Activated CD8-positive, alpha-beta memory T cell treated with anti-CD3 and anti-CD28 coated beads, Interleukin-2, amount 50 U/mL, for 48 hours (primary cell): ENCODE measurements at places on chromosomes 7 and 10.

GRCh38 chr7:140455743-140456142 is 23.6 kb downstream of the MKRN1 start:
- DNase-seq = no peak

GRCh38 chr7:130793855-130794618 is 60.0 kb upstream of the KLF14 start:
- DNase-seq = no peak

DNA sequence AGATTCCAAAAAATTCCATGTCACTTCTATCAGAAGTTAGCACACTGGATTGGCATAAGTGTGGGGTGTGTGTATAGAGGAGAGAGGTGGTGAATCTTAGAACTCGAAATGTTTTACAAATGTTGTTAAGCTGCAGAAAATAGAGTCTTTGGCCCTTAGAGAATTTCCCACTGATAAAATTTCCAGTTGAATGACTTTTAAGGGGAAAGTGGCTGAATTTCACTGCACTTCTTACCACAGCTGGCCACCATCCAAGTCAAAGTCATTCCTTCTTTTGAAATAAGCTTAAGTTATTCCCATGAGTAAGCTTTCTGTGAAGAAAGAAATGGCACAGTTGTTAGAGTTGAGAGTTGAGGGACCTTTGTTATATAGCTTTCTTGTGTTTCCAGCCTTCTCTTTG is 13.9 kb downstream of the VCL start:
- no peak for DNase-seq

DNA sequence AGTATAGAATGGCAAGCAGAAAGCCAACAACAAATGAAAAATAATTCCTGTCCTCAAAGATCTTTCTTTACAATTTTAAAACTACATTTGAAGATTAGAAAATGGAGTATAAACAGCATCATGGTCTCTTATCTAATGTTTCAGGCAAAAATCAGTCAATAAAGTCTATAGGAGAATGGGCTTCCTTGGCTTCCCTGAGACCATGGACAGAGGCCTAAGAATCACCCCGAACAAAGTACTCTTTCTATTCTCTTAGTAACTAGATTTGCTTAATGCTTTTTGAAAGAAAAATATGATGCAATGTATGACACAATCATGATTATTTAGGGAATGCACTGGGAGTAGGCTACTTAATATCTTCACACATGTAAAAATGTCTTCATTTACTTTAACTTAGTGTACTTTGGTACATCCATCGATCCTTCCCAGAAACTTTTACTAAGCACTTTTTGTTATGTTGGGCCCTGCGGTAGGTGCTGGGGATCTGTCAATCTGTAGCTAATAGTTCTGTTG is 17.3 kb downstream of the GRM3 start:
- no peak for DNase-seq

DNA sequence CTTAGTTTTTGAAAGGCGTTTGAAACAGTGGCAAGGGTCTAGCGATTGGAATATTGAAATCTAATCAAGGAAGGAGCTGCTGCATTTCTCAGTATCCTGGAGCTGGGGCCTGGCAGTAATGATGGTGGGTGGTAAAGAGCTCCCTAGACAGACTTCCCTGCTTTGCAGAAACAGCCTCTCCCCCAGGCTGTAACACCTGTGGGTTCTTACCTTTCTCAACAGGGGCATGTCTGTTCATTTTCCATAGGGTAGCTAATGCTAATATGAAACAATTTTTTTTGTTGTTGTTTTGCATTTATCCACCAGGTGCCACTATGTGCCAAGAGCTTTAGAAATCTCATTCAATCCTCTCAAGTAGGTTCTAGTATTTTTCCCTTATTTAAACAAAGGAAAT is 345.5 kb downstream of the REEP3 start:
- DNase-seq = no peak

DNA sequence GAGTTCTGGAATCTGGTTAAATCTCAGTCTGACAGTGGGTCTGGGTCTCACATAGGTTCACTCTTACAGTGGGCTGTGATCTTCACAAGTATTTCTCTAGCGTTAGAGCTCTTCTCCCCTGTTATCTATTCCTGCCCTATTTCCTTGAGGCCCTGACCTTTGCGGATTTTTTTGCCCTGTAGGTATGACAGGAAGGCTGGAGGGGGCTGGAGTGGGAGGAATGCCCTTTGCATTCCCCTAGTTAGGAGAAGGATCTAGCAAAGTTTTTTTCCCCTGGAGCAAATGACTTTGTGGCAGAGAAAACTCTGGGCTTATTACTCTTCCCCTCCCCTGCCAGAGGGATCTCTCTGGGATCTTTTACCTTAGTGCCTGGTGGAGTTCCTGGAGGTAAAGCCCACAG is 49.2 kb downstream of the GALNT11 start:
- no peak for DNase-seq

DNA sequence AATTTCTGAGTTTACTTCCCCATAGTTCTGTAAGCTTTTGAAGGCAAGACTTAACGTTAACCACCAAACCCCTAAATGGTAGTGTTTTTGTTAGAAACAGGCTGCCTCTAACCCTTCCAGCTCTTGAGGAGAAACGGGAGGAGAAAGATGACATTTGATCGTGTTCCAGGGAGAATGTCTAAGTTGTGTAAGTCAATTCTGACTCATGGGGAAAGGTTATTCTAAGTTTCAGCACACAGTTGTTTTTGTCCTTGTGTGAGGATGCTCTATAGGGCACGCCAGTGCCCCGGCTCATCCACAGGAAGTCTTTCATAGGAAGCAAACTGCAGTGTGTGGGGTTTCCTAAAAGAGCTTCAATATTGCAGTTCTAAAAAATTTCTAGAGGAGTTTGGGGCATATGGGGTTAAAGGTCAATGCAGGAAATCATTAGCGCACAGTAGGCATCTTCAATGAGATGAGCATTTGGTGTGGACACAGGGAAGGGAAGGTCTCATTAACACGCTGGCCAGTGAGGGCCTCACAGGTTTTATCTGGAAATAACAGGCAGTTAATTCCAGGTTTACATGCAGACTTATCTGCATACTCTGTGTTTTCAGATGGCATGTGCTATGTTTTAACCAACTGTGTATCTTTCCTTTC is 638.2 kb upstream of the IGFBP3 start:
- DNase-seq = no peak

DNA sequence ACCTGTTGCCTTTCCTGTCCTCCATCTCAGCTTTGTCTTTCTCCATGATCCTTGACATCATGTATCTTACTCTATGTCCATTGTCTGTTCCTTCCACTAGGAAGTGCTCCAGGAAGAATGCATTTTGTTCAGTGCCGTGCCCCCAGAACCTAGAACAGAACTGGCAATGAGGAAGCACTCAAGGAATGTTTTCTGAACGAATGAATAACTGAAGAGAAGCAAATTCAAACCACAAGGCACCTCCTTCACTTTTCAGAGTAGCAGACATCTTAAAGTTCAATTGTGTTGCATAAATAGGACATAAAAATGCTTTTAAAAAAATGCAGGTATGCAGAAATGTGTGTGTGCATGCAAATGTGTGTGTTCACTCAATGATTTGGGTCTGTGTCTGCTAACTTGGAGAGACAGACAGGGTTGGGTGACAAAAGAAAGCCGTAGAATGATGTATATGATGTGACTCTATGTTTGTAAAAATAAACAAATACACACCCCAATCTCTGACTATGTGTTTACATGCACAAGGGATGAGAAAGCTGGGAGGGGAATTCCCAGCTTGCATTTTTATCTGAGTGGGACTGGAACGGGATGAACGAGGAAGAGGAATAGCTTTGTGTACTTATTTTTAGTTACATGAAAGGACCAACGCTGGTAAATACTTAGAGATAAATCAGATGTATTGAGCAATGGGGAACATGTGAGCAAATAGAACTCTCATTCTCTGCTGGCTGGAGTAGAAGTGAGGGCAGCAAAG is 237.7 kb downstream of the FANK1 start:
- DNase-seq = no peak

- no peak for DNase-seq
Observed at GRCh38 chr7:112510001-112510742, 29.4 kb downstream of the LSMEM1 start.

- no peak for DNase-seq
Observed at GRCh38 chr7:52961084-52961483, 74.3 kb upstream of the POM121L12 start.

DNA sequence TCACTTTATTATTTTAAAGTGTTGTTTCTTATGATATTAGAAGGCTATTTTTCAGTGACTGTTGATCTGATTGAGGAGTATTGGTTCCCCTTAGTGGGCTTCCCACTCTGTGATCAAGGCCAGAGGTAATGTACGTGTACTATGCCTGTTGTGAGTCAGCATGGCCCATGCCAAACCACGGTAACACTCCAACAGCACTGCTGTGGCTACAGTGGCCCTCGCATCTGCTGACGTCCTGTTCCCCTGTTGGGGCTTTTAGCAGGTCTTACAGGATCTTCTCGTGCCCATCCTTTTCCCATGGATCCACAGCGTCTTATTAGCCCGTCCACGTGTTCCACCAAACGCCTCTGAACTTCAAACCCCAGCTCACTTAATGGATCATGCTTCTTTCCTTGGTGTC is 964.6 kb upstream of the CELF2 start:
- no peak for DNase-seq

- no peak for DNase-seq
Observed at GRCh38 chr10:51564896-51565510, 134.4 kb downstream of the CSTF2T start.

DNA sequence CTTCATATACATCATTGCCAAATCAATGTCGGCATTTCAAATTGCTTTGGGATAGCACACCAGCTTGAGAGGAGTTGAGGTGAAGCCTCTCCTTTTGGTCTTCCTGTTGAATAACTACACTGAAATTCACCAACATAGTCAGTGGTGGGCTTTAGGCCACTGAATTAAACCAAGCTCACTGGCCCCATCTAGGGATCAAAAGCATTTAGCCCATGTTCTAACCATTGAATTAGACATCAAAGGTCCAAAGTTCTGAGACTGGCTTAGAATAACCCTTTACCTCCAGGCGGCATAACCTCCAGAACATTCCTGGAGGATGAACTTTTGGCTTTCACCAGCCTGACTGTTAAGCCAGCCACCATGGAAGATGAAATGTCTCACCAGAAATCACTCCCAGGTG is 54.6 kb downstream of the BPGM start:
- no peak for DNase-seq

DNA sequence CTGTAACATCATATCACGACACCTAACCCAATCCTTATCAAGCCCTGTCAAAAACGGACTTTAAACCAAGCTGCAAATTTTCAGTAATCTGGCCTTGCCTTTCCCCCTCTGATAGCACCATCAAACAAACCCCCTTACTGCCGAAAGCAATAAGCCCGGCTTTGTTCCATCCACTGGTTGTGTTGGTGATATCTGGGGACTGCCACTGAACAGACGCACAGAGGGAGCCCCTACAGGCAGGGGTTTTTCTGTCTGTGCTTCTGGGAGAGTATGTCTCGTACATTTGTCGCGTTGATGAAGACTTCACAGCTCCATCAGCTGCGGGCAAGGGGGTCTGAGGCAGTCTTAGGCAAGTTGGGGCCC is 550 bp upstream of the PLAU start:
- DNase-seq = no peak

DNA sequence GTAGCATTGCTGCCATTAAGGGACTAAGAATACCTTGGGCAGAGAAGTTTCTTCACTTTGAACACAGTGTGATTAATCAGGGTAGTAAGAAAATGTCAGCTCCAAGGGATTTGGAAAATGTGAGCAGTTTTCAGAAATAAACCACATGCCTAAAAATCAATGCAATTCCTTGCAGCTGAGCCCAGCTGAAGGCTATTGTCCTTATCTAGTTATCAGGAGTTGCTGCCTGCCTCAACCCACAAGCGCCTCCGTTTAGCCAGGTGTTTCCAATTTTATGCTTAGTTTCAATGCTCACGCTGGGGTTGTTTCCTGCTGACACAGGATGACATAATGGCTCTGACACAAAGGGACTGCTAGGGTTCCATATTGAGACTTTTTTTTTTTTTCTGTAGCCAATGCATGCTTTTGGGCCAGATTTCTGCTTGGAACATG is 132.3 kb upstream of the ANK3 start:
- DNase-seq = no peak

- no peak for DNase-seq
Observed at GRCh38 chr7:10708447-10708846, 265.2 kb upstream of the PHF14 start.

GRCh38 chr7:14542624-14543023 is 359.9 kb downstream of the DGKB start:
- no peak for DNase-seq

- no peak for DNase-seq
Observed at GRCh38 chr7:55549457-55549856, 22.8 kb downstream of the VOPP1 start.

DNA sequence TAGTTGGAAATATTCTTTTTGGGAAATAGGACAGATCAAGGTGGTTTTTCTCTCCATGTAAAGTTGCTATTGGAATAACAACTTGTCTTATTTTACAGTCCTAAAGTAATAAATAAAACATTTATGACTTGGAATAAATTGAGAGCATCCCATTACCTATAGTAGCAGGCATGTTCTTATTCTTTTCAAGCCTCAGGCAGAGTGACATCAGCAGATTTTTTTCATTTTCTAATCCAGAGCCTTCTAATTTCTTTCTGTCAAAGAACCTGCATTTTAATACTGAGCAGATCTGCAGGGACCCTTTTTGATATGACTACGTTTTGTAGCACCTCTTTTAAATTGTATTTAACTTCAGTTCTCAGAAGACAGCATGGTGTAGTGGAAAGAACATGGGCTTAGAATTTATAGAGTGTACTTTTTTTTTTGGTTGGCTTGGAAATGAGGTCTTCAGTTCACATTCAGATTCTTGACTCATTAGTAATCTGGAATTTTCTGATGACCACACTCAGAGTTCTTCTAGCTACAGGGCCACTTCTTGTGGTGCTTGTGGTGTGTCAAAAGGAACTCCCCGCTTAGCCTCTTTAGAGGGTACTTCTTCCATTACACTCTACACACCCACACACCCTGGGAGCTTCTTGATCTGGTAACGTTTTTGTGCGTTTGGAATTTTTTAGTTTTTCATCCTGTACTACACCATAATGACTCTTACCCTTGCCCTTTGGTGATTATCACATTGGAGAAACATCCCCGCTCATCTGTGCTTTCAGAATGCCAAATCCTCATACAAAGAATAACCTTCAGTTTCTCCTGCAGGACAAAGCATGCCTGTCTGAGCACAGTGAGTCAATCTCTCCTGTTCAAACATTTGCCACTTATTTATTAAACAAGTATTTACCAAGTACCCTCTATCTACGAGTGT is 34.6 kb downstream of the AGK start:
- DNase-seq = no peak

- DNase-seq = no peak
Observed at GRCh38 chr7:70113078-70113477, 514.8 kb downstream of the AUTS2 start.

DNA sequence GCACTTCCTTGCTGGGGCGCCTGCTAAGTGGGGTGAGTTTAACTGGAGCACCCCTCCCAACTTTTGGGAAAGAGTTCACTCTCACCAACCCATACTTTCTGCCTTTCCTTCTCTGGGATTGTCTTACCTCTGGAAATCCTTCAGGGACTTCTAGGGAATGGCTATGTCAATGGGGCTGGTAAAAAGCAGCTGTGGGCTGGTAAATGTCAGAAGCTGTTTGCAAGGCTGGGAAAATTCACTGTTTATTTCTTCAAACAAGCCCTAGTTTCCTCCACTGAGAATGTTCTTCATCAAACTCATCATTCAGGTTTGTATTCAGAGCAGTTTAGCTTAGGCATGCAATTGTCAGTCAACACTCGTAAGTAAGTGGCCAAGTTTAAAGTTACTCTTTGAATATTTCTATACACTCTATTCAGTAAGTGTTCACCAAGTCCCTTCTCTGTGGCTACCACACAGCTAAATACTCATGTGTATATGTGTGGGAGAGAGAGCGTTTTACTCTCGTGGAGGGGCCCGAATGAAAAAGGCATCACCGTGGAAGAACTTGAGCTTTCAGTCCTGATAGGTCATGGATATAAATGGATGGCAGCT is 654.8 kb downstream of the LRMDA start:
- DNase-seq = no peak
